Ascending aorta (tissue), 2 donors: ENCODE measurements at places on chromosomes 2 and 18.

DNA sequence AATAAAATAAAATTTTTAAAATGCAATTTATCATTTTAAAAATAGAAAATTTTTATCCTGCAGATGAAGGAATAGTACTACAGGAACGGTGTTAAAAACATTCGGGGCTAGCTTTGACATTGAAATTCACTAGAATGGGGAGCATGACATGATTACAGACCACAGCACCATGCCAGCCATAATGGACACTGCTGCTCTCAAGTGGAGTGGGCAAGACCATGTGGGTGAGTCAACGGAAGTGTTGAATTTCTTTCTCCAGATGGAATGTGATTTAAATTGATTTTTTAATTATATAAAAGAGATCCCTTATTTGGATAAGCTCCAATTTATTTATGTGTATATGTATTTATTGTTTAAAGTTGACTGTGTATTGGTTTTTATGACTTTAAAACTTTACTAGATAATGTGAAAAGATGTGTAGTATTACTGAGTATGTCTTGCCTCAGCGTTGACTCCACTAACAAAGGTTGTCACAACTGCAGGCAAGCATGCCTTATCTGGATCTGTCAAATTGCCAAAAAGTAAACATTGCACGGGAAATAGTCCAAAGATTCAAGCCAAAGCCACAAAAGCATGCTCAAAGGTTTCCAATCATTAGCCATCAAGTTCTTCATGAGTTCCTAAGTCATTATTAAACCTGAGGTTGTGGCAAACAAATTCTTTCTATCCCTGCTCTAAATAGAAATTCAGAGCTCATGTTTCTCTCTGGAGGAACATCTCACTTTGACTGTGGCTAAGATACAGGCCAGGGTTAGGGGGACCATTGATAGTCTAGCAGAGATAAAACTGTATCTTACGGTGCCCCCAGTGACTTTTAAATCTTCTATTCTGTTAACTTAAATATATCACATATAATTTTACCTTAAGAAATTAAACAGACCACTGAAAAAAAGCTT is 536.9 kb downstream of the TMX3 start:
- no peak for DNase-seq

DNA sequence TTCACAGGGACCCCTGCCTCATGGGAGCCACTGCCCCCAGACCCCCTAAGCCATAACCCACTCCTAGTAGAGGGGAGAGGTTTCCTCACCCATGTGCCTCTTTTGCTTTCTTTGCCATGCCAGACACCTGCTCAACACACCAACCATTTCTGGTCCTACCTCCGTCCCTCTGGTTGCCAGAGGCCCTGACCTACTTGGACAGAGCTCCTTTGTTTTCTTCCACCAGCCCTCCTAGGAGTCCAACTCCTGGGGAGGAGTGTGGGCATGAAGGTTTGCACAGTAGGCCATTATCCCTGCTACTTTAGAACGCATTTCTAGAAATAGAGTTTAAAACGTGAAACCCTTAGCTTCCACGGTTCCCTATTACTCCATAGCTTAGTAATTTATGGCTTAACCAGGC is 76.6 kb upstream of the FAM237A start:
- no peak for DNase-seq

DNA sequence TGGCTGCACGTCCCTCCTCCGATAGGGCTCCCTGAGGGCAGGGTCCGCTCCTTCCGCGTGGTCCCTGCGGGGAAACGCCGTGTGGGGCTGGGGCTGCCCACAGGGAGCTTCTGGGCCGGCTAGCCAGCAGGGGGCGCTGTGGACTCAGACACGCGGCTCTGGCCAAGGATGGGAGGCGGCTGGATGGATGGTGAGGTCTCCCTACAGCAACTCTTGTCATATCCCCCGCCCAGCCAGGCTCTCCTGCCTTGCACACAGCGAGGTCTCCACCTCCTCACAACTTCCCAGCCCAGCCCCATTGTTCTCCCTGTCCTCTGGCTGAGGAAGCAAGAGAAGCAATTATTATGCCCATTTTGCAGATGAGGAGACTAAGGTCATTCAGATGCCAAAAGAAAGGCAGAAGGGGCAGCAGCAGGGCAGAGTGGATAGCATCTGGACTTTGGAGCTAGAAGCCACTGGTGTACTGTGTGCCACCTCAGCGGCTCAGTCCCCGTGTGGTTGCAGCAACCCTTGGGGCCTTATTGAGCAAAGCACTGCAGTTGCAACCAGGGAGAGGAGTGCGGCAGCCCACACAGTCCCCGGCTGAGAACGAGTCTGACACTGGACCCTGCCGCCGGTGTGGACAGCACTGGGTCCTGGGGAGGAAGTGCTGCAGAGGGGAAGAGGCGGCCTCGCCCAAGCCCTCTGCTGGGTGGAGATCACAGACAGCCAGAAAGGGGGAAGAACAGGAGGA is 99.0 kb downstream of the ZFP36L2 start:
- no peak for DNase-seq

- DNase-seq = no peak
Measured at GRCh38 chr18:10374636-10375293, 79.7 kb upstream of the APCDD1 start.

DNA sequence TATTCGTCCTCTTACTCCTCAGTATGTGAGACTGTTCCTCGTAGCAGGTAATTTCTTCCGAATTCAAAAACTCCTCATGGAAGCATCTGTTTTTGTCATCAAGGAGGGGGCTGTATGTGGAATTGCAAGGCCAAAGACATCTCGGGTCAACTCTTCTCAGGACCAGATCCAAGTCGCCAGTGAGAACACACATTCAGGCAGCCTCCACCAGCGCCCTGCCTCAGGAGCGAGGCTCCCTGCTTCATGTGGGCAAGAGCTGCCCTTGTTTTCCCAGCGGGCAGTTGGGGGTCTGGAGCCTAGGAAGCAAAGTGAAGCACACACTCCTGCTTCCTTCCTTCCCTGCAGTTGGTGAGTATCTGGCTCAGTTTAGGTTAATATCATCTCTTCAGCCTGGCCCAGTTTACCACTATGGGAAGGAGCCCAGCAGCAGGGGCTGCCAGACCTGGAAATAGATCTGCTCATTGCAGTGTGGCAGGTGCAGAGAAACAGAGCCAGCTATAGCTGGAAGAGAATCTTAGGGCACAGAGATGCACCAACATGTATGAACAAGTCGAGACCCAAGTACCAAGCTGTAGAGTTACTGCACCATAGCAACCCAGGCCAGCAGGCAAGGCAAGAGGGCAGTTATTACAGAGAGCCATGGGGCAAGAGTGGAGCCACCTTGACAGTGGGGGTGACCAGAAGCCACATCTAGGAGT is 25.3 kb downstream of the TMEM127 start:
- no peak for DNase-seq
